ENCODE measurements at places on chromosomes 4 and X. TPM values are rescaled to one million over a fixed set of nuclear protein-coding genes. Genes with fewer than 3 reads are reported as not detected.

The TMPRSS11B gene
- not detected for total RNA-seq

DNA sequence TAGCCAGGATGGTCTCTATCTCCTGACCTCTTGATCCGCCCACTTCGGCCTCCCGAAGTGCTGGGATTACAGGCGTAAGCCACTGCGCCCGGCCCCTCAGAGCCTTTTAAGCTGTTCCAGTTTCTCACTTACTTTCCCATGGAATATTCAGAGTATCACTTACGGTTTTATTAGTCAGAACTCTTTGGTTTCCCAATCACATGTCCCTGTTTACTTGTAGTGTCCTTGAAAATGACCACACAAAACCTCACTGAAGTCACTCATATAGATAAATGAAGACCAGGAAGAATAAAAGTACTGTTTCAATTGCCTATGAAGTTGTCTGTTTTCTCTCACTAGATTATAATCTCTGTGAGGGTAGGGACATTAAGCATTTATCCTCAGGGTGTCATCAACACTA, 217.2 kb upstream of the HCCS start:
- no peak for DNase-seq
- no peak overlapping the region for H3K27ac ChIP-seq
- H3K4me1 ChIP-seq, result no peaks in the 10 kb centered on the region
- H3K36me3 ChIP-seq, result no peaks in the 10 kb centered on the region
- no peak overlapping the region for H3K4me3 ChIP-seq
- no peaks in the 10 kb centered on the region for H3K27me3 ChIP-seq

DNA sequence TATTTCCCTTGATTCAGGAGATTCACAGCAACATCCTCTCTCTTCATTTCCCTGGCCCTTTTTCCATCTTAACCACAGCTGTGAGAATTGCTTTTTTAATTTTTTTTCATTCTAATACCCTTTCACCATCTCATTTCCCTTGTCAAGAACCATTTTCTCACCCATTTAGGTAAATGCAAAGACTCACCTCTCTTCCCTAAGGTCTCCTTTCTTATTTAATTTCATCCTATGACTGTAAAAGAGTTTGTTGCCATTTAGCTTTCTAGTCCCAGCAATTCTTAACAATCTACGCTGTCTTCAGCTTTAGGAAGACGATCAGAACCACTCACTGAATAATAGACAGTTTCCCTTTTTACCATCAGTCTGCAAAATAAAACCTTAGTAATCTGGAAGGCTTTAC, 241.1 kb upstream of the ETNPPL start:
- no peaks in the 10 kb centered on the region for H3K36me3 ChIP-seq
- no peaks in the 10 kb centered on the region for H3K27me3 ChIP-seq
- H3K4me1 ChIP-seq, result no peaks in the 10 kb centered on the region
- H3K4me3 ChIP-seq, result no peak overlapping the region
- no peak for DNase-seq

DNA sequence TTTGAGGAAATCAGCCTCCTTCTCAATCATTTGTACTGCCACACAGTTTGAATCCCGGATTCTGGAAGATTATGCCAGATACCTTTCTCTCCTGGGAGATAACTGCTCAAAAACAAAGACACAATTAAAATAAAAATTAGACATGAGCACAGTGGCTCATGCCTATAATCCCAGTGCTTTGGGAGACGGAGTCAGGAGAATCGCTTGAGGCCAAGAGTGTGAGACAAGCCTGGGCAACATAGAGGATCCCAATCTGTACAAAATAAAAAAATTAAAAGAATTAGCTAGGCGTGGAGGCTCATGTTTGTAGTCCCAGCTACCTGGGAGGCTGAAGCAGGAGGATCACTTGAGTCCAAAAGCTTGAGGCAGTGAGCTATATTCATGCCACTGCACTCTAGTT, 376.3 kb upstream of the ZFP42 start:
- H3K4me3 ChIP-seq, result no peak overlapping the region
- H3K27ac ChIP-seq, result no peak overlapping the region
- H3K36me3 ChIP-seq, result no peaks in the 10 kb centered on the region
- H3K4me1 ChIP-seq, result no peaks in the 10 kb centered on the region

GRCh38 chr4:127410201-127410600, 222.6 kb upstream of the INTU start:
- no peak overlapping the region for H3K27ac ChIP-seq
- no peak overlapping the region for H3K4me3 ChIP-seq
- H3K36me3 ChIP-seq, result no peaks in the 10 kb centered on the region
- DNase-seq, result no peak
- no peaks in the 10 kb centered on the region for H3K27me3 ChIP-seq

GRCh38 chr4:98739751-98740150, 81.3 kb upstream of the TSPAN5 start:
- H3K4me3 ChIP-seq, result no peak overlapping the region
- H3K27me3 ChIP-seq, result no peaks in the 10 kb centered on the region

DNA sequence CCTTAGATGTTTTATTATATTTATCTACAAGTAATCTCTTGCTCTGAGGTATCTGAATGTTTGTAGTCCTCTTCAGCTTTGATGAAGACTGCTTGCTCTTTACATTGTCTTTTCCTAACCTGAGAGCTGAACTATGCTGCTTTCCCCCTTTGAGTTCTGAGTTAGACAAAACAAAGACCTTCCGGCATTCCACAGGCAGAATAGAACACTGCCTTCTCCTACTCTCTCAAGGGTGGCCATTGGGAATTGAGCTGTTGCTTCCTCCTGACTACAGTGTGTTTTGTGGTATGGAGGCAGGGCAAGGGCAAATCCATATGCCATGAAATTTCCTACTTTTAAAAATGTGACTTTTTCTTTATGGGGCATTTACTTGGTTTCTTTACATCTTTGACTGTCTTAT, 841.0 kb downstream of the FAM133A start:
- no peaks in the 10 kb centered on the region for H3K4me1 ChIP-seq
- H3K36me3 ChIP-seq, result no peaks in the 10 kb centered on the region
- no peak for DNase-seq
- H3K27ac ChIP-seq, result no peak overlapping the region

DNA sequence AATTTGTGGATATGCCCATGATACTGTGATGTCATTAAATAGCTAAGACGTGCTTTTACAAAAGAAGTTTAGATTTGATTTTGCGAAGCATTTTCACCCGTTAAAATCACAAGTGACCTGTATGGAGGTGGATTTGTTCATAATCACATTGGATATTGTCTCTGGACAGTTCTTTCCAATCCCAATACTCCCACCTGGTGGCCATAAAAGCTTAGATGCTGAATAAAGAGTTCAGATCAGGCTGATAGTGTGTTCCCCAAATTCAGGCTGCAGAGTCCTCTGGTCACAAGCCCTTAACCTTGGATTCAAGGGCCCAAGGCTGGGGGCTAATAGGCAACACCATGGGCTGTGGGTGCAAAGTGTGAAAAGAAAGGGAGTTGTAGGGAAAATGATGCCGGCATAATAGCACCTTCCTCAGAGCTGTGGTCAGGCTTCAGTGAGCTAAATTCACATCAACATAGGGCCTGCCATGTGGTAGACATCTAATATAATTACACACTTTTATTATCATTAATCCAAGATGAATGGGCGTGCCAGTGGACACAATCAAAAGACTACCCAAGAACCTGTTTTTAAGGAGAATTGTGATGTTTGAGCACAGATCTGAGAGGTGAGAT, 28.1 kb downstream of the SMIM43 start:
- H3K27me3 ChIP-seq, result no peaks in the 10 kb centered on the region
- H3K4me1 ChIP-seq, result no peaks in the 10 kb centered on the region
- H3K36me3 ChIP-seq, result no peaks in the 10 kb centered on the region
- H3K27ac ChIP-seq, result no peak overlapping the region

- peaks cover 95% of the 10 kb centered on the region for H3K36me3 ChIP-seq
- DNase-seq, result no peak
- H3K27ac ChIP-seq, result no peak overlapping the region
- H3K27me3 ChIP-seq, result no peaks in the 10 kb centered on the region
- no peak overlapping the region for H3K4me3 ChIP-seq
Measured at GRCh38 chrX:47179928-47180255, 13.7 kb upstream of the UBA1 start.

The SOX3 gene
- not detected for total RNA-seq

DNA sequence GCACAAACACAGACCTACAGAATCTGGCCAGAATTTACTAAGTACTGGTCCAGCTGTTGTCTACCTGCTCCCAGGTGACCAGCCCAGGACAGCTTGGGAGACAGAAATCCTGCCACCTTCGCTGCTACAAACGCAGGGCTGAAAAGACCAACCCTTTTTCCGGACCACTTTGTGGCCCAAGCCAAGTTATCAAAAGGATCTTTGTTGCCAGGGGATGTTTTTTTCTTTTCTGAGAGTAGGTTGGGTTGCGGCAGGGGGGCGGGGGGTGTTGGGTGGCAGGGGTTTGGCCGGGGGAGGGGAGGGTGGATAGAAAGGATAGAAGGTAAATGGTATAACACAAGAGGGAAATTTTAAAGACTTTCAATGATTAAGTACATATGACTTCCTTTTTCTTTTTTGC, 63.4 kb downstream of the STOX2 start:
- no peaks in the 10 kb centered on the region for H3K27me3 ChIP-seq
- H3K4me3 ChIP-seq, result no peak overlapping the region
- H3K36me3 ChIP-seq, result no peaks in the 10 kb centered on the region

GRCh38 chrX:13764765-13765164, 30.2 kb downstream of the OFD1 start:
- H3K4me3 ChIP-seq, result no peak overlapping the region
- no peaks in the 10 kb centered on the region for H3K27me3 ChIP-seq
- H3K27ac ChIP-seq, result peak overlapping the region; percentile 53
- peaks cover 37% of the 10 kb centered on the region for H3K4me1 ChIP-seq
- H3K36me3 ChIP-seq, result peaks cover 53% of the 10 kb centered on the region
- no peak for DNase-seq

DNA sequence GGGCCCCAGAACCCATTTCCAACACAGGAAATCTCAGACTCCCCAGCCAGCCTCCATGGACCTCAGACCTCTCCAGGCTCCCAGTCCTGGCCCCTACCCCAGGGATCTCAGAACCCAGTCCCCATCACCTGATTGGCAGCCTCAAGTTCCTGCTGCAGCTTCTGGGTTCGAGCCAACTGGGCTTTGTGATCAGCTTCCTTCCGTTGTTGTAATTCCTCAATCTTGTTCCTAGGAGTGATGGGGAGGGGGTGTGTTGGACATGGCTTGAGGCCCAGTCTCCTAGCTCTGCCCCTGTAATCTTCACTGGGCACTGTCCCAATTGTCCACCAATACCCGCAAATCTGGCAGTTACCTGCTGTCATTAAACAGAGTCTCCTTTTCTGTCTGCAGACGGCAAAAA, 12.6 kb downstream of the GRIPAP1 start:
- no peaks in the 10 kb centered on the region for H3K4me1 ChIP-seq
- no peak overlapping the region for H3K27ac ChIP-seq
- no peak for DNase-seq
- H3K36me3 ChIP-seq, result peaks cover 50% of the 10 kb centered on the region
- H3K4me3 ChIP-seq, result no peak overlapping the region
- H3K27me3 ChIP-seq, result no peaks in the 10 kb centered on the region

DNA sequence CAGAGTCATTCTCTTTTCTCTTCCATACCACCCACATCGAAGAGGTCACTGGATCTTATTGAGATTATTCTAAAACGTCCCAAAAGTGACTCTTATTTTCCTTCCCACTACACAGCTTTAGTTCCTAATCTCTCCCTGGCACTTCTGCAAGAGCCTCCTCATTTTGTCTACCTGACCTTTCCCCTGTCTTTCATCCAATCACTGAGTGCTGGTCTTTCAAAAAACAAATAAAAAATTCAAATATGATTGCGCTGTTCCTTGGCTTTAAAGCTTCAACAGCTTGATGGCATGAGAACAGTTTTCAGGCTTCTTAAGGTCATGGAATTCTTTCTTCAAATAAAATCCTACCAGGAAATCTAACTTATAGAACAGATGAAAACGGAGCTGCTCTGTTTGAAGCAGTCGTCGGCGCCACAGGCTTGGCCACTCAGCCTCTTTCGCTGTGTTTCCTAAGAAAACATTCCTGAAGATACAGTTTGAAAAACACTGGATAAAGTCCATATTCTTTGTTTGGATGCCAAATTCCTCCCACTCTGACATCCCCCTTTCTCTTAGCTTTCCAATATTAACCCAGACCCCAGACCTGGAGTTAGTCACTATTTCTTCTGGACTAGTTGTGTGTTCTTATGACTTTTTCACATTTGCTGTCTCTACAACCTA, 12.5 kb downstream of the SYTL5 start:
- no peak for DNase-seq
- H3K27me3 ChIP-seq, result no peaks in the 10 kb centered on the region
- H3K4me3 ChIP-seq, result no peak overlapping the region
- H3K27ac ChIP-seq, result no peak overlapping the region

The SPATA18 gene
- 24.7 TPM for total RNA-seq

DNA sequence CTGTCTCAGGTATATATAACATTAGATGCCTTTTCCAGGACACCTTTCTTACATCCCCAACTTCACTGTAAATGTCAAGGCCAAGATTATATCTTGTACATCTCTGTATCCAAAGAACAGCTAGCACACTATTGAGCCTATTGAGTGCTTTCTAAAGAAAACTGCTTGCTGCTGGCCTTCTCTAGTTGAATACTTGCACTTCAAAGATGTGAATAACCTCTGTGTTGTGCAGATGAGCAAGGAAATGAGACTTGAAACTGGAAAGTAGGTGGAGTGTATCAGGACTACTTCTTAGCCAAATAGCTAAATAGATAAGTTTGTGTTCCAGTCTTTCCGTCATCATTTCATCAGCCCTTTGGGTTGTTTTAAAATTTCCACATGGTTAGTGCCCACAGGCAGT, 704.4 kb upstream of the AMOT start:
- H3K4me3 ChIP-seq, result no peak overlapping the region
- no peaks in the 10 kb centered on the region for H3K27me3 ChIP-seq
- no peaks in the 10 kb centered on the region for H3K4me1 ChIP-seq
- DNase-seq, result no peak

GRCh38 chrX:38175139-38175538, 45.5 kb downstream of the SRPX start:
- H3K27ac ChIP-seq, result no peak overlapping the region
- H3K4me3 ChIP-seq, result no peak overlapping the region
- no peaks in the 10 kb centered on the region for H3K36me3 ChIP-seq

- H3K36me3 ChIP-seq, result no peaks in the 10 kb centered on the region
- H3K27ac ChIP-seq, result peak overlapping the region; percentile 4
- no peaks in the 10 kb centered on the region for H3K27me3 ChIP-seq
- H3K4me3 ChIP-seq, result no peak overlapping the region
- no peak for DNase-seq
- peaks cover 7% of the 10 kb centered on the region for H3K4me1 ChIP-seq
Measured at GRCh38 chr4:76854858-76855257, 43.1 kb downstream of the SOWAHB start.

DNA sequence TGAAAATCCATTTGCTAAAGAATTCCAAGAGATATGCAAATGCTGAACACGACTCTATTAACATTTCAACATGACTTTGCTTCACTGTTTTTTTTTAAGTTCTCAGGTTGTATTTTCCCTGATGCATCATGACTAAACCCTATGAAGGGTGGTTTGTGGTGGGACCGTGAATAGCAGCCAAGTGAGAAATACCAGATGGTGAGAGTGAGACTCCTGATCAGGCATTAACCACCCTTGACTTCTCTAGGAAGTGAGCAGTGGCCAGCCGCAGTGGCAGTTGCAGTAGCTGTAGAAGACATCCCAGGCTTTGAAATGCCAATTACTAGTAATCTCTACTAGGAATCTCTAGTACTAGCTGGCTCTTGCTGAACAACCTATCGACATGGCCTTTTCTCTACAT, 383.4 kb downstream of the FAM133A start:
- no peak overlapping the region for H3K27ac ChIP-seq
- H3K27me3 ChIP-seq, result no peaks in the 10 kb centered on the region
- H3K4me1 ChIP-seq, result no peaks in the 10 kb centered on the region

- DNase-seq, result no peak
- no peaks in the 10 kb centered on the region for H3K36me3 ChIP-seq
- H3K4me1 ChIP-seq, result peaks cover 21% of the 10 kb centered on the region
Measured at GRCh38 chrX:44908827-44909226, 35.8 kb downstream of the KDM6A start.

All from lower lobe of right lung (tissue), 2 donors.